NCI-H187 treated with DMSO at 0.1 percent for 48 hours (cell line): ENCODE measurements at places on chromosomes 1 and 21.

DNA sequence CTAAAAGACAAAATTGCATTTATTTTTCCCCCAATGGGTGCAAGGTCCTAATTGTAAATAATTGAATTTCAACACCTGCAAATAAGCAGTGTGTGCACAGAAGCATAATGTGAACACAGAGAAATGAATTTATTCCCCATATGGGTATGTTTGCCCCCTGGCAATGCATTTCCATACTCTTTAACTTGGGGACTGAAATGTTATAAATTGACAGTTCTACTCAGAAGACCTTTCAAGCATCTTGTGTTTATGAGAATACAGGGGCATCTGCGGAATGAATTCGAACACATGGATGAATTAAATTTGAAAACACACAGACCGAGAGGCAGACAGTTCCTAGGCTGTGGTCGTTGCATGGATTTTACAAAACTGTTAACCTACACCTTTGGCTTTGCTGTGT lies 3.5 kb downstream of the PBX1 start:
- no peak for DNase-seq

GRCh38 chr1:38536089-38536488 lies 323.5 kb downstream of the RRAGC start:
- no peak for DNase-seq

- no peak for DNase-seq
Measured at GRCh38 chr21:20996421-20997310, 1.5 kb upstream of the NCAM2 start.

GRCh38 chr1:41021526-41022308 lies at the start of gene SLFNL1:
TSS of gene SLFNL1 (minus strand) at chr1:41021725. CDS start at chr1:41020660, 1,065 bp downstream.
- DNase-seq: no peak

- DNase-seq: no peak
Measured at GRCh38 chr21:27795418-27795817, 828.5 kb upstream of the ADAMTS5 start.
